ENCODE measurements at places on chromosomes 12 and 14.

- DNase-seq = no peak
Measured at GRCh38 chr12:3436461-3437065, 54.4 kb upstream of the PRMT8 start.

GRCh38 chr12:6112004-6112403 is 12.5 kb downstream of the VWF start:
- no peak for DNase-seq

DNA sequence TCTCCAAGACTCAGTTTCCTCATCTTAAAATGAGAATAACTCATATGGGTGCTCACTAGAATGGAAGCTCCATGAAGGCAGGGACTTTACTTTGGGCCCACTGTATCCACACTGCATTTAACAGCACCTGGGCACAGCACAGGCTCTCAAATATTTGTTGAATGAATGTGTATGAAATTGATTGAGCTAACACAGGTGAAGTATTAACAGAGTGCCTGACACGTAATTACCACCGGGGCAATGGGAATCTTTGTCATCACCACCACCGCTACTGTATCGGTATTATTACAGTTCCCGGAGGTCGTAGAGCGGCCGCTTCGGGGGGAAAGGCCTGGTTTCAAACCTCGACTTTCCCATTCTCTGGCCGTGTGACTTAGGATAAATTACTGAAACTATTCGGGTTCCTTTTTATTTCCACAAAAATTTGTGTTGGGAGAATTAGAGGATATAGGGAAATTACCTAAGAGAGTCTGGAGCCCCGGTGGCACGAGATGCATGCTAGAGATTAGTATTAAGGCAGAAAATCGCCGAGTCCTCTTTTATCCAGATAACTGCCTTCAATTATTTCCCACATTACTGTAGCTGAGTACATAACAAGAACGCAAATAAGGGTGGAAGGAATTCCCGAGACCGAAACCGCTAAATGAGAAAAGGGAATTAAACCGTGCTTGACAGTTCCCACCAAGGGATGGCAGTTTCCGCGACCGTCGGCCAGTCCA is 1.0 kb upstream of the RIC8B start:
- no peak for DNase-seq

DNA sequence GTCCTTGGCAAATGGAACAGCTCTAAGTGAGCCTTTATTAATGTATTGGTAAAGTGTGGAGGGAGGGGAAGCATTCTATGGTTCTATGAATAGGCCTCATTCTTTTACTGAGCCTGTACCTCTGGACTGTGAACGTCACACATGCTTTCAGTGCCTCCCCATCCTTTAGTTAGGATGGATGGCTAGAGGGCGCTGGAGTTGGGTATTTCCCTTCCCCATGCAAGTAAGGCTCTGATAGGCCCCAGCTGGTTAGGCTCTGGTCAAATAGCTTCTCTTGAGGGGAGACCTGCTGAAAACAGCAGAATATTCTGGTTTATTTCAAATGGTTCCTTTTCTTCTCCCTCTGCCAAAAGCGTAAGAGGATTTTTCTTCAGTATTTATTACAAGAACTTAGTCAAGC is 860.9 kb upstream of the MDGA2 start:
- DNase-seq = no peak

GRCh38 chr12:95446506-95446900 is 27.4 kb upstream of the METAP2 start:
- DNase-seq = no peak

GRCh38 chr12:45269412-45269751 is 53.5 kb downstream of the ANO6 start:
- no peak for DNase-seq

DNA sequence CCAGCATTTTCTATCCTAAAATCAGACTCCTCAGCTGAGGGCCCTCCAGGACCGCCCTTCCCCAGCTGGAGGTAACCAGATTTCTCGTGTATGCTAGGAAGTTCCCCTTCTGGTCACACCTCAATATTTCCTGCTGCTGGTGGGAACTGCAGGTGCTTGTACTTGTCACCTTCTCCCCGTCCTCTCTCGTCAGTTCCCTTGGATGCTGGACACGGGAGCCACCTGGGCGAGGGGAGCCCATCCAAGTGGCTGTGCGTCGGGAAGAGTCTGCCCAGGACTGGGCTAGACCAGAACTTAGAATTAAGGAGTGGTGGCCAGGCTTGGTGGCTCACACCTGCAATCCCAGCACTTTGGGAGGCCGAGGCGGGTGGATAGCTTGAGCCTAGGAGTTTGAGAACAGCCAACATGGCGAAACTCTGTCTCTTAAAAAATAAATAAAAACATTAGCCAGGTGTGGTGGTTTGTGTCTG is 23.2 kb upstream of the KIF26A start:
- no peak for DNase-seq

DNA sequence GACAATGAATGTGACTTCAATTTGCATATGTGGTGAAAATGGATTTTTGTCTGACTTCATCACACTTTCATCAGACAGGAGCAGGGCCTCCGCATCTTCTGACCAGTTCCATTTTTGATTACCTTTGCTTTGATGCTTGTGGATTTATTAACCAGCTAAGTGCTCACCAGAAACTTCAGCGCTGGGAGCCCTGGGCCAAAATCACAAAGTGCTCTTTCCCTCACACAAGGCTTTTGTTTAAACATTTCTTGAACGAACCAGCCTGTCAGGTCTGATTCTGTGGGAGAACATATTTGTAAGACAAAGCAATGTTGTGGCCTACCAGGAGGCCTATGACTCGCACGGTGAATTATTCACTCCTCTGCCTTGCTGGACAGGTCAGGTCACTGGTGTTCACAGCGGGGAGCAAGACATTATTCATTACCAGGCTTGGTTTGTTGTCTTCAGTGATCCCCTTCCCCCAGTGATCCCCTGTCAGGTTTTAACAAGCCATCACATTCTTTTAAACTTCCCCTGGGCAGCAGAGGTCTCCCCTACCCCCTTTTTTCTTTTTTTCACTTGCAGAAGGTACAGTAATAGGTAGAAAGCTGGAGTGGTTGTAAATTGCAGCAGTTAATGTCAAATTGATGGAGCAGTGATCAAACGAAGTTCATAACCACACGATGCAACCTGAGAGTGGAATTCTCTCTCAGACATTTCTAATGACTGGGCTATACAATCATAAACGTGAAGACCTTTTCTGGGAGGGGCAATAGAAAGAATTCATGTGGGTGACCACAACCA is 167.5 kb upstream of the PRICKLE1 start:
- DNase-seq = no peak

- DNase-seq = no peak
Measured at GRCh38 chr14:101767618-101768362, 6.3 kb downstream of the PPP2R5C start.

GRCh38 chr12:56998981-56999380 is 7.4 kb downstream of the ZBTB39 start:
- DNase-seq = no peak

GRCh38 chr12:81492131-81492720 is 266.9 kb downstream of the PPFIA2 start:
- DNase-seq = no peak

DNA sequence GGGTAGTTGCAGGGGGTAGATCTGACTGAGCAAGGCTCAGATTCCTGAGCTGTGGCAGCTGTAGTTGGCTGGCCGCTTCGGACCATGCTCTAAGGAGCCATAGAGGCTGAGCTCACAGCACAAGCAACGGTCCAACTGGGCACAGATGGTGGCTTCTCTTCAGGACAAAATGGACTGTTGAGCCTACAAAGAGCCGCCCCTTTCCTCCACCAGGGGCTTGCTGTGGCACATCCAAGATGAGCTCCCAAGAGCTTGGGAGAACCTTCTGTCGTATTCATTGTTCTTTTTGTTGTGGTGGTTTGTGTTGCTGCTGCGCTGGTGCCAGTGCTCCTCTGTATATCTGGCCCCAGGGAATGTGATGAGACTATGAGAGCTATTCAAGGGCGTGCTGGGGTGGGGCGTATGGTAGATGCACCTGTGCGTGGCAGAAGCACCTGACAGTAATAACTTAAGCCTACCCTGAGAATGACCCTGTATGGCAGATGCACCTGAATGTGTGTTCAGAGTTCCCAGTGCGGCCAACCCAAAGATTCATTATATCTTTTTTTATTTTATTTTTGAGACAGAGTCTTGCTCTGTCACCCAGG is 17.8 kb upstream of the LGALS3 start:
- DNase-seq = no peak

GRCh38 chr14:87772854-87773253 is 220.1 kb downstream of the GALC start:
- DNase-seq = no peak

DNA sequence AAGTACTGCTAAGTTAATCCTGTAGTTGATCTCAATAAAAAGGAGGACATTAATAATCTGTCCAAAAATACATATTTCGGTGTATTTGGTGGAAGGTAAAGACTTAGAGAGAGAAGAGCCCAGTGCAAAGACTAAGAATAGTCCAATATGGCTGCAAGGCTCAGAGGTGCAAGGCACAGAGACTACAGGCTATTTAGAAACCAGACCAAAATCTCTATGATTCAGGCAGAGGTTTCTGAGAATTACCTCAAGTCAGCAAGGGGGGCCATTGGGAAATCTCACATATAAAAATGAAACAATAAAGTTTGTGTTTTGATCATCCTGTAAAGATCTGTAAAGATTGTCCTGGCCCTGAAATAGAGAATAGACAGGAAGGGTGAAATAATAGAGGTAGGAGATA is 1173.0 kb downstream of the VRK1 start:
- DNase-seq = no peak

DNA sequence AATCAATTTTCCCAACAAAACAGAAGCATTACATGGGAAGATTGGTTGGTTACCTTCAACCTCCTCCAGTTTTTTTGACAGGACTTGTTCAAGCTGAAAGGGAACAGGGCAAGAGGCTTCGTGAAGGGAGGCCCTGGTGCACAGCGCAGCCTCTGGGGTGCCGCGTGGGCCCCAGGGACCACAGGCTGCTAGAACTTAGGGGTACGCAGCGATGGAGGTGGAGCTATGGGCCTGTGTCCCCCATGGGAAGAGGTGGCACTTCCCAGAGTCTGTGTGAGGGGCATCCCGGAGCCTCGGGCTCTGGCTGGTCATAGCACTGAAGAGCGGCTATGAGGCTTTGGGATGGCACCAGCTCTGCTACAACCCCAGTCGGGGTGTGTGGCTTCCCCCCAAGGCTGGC is 22.1 kb upstream of the BTBD6 start:
- DNase-seq = no peak

DNA sequence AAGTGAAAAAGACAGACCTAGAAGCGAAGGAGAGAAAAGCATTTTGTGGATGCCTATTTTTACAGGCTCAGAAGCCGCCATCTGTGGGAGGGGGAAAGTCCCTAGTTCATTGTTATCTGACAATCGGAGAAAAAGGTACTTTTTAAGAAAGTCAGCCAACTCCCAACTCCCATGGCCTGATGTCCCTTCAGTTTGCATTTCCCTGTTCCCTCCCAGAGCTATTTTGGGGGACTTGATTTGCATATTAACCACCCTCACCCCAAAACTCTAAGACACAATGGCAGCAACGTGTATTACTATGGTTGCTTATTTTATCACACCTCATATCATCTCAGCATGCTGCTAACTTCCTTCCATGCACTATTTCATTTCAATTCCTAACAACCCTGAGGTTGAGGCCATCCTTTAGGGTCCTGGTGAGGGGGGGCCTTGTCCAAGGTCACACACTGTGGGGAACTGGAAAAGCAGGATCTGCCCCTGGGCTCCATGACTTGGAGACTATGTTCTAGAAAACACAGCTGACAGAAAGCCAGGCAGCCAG is 18.7 kb downstream of the HVCN1 start:
- DNase-seq = no peak

- DNase-seq = no peak
Measured at GRCh38 chr14:32434880-32435279, 105.8 kb downstream of the AKAP6 start.

DNA sequence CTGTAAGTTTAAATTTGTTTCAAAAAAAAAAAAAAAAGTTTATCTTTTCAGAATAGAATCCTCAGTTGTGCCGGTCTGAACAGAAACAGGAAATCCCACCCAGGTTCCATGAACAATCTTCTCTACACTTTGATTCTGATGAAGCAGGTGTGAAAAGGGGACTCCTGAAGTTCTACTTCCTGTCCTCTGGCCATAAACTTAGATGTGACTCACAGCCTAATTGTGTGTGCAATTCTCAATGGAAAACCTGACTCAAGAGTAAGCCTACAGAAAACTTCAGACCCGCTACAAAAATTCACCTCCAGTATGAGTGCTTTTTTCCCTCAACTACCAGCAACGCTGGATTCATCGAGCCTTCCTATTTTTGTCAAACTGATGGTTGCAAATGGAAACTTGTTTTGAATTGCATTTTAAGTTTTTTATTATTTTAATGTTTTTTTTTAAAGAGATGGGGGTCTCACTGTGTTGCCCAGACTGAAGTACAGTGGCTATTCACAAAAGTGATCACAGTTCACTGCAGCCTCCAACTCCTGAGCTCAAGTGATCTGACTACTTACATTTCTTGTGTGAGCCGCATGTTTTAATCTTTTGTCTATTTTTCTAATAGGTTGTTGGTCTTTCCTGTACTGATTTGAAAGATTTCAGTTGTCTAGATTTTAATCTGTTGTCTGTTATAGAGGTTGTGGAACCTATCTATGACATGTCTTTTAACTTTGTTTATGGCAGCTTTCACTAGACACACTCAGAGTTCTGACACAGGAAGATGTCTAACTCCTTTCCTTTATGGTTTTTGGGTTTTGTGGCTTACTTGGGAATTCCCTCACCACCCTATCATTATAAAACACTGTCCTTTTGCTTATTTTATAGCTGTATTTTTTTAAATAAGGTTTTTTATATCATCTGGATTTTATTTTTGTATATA is 37.6 kb downstream of the ATG14 start:
- DNase-seq = no peak

DNA sequence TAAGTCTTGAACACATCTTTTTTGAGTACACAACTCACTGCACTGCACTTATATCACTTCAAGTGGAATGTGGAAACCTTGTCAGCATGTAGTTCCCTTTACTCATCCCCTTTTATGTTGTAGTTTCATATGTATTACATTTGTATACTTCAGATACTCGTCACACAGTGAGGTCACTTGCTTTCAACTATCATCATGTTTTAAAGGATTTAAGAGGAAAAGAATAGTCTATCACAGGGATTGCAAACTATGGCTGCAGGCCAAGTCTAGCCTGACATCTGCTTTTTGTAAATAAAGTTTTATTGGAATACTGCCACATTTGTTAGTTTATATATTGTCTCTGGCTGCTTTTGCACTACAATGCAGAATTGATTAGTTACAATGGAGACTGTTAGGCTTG is 24.3 kb downstream of the CNOT2 start:
- DNase-seq = no peak

- no peak for DNase-seq
Measured at GRCh38 chr12:22250762-22251161, 83.7 kb downstream of the ST8SIA1 start.

GRCh38 chr12:117875744-117876435 is 92.9 kb downstream of the KSR2 start:
- no peak for DNase-seq

DNA sequence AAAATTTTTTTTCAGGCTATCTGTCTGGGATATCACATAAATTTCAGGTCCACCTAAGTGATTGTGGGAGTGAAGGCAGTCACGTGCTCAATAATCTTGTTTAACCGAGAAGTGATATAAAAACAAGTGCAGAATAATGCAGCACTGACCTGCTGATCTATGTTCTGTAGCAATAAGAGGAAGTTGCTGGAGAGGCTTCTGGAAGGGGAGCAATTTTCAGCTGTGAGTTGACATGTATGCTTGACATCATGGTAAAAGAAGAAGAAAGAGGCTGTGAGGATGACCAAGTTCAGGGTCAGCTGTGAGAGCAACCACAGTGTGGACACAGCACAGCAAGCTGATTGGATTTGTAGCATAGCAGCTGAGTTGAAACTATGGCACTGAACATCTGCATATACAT is 172.0 kb upstream of the PELI2 start:
- no peak for DNase-seq

- no peak for DNase-seq
Measured at GRCh38 chr14:53470351-53471043, 317.4 kb upstream of the DDHD1 start.
